ENCODE measurements at places on chromosomes 3 and 15.

DNA sequence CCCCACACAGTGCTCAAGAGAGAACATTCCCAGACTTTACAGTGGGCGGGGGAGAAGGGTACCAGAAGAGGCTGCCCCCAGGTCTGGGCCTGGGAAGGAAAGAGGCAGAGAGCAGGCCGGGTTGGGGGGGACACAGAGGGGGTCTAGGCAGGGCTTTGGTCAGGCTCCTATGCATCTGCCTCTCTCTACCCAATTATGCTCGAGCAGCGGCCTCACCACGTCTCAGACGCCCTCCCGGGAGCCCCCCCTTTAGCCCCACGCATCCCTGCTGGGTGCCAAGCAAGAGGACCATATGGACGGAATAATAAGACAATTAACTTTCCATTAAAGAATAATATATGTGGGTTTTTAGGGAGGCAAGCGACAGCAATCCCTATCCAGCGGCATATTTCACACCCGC lies 32.8 kb downstream of the CACNA2D2 start:
- no peak for DNase-seq

- no peak for DNase-seq
Observed at GRCh38 chr3:111260878-111261277, 189.3 kb downstream of the NECTIN3 start.

- DNase-seq = no peak
Observed at GRCh38 chr3:69297501-69297900, 88.4 kb downstream of the FRMD4B start.

GRCh38 chr3:186035277-186035676 lies 73.6 kb downstream of the ETV5 start:
- no peak for DNase-seq

- no peak for DNase-seq
Observed at GRCh38 chr15:50277370-50277769, 11.8 kb upstream of the HDC start.
